Brain pericyte (primary cell): ENCODE measurements at places on chromosomes 1 and 21.

DNA sequence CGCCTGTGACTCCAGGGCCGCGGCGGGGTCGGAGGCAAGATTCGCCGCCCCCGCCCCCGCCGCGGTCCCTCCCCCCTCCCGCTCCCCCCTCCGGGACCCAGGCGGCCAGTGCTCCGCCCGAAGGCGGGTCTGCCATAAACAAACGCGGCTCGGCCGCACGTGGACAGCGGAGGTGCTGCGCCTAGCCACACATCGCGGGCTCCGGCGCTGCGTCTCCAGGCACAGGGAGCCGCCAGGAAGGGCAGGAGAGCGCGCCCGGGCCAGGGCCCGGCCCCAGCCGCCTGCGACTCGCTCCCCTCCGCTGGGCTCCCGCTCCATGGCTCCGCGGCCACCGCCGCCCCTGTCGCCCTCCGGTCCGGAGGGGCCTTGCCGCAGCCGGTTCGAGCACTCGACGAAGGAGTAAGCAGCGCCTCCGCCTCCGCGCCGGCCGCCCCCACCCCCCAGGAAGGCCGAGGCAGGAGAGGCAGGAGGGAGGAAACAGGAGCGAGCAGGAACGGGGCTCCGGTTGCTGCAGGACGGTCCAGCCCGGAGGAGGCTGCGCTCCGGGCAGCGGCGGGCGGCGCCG is at the start of gene SIM2:
Gene SIM2 (plus strand): TSS at position 135 of the 565 bp plus-strand sequence. CDS start 632 bp downstream, outside the sequence.
- DNase-seq = no peak

- DNase-seq = no peak
These were observed 9.6 kb downstream of the CTPS1 start for GRCh38 chr1:40989066-40989465.

- DNase-seq = no peak
These were observed 5.8 kb downstream of the CDC42BPA start for GRCh38 chr1:227312361-227313025.

- DNase-seq = no peak
These were observed 60.5 kb upstream of the HP1BP3 start for GRCh38 chr1:20847611-20848080.

DNA sequence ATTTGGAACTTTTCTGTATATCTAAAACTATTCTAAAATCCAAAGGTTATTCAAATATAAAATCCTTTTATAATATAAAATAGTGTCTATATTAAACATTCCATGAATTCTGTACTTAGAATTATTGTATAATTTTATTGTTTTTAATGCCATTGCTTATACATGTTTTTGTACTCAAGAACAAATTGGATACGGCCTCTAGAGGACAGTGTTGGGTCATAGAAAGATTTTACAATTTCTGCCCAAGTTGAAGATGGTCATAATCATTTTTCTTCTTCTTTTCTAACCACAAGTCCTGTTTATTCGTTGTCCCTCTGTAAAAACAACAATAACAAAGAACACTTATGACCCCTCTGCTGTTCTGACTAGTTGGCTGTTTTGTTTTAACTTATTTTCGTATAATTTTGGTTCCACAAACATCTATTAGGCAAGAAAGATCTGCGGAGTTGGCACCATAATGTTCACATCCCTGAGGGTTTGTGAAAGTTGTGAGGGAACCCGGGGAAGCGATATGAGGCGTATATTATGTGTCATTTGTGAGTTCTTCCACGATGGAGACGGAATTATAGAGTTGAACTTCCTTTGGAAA is 75.7 kb upstream of the KIF26B start:
- no peak for DNase-seq

DNA sequence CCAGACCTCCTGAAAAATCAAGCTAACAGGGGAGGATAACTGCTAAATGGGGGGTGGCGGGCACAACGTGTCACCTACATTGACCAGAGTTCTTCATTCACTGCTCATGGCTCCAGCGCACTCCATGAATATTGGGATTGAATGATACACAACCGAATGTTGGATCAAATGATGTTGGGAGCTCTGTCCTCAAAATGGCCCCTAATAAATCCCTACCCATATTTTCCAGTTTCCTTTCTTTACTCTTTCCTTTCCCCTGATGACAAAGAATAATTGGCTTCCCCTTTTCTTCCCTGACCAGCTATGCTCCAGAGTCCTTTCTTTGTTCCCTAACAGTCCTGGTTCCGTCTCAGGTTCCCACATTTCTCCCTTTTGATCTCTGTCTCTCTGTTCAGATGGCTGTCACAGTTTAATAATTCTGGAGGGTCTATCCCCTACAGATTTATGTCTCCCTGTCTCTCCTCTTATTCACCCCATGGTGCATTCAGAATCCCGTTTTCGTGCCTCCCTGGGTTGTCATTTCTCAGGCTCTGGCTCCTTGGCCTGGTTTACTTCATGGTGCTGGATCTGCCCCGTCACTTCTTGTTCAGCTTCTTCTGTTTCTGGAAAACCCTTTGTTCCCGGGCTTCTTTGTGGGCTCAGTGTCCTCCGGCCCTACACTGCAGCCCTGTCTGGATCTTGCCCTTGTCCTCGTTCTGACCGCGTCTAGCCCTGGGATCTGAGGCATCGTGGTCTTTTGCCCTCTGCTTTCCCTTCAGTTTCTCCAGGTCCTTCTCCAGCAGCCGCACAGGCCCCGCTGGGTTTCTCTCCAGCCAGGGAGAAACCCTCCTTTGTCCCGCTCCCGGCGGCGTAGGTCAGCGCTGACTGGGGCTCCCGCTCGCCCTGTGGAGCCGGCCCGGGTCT is 78.3 kb downstream of the NDUFS5 start:
- no peak for DNase-seq

- DNase-seq = no peak
These were observed 97.0 kb downstream of the MT1HL1 start for GRCh38 chr1:236907205-236907604.

GRCh38 chr1:208202333-208202995 is 41.7 kb downstream of the PLXNA2 start:
- no peak for DNase-seq

GRCh38 chr21:39651206-39651605 is 38.5 kb downstream of the B3GALT5 start:
- no peak for DNase-seq

DNA sequence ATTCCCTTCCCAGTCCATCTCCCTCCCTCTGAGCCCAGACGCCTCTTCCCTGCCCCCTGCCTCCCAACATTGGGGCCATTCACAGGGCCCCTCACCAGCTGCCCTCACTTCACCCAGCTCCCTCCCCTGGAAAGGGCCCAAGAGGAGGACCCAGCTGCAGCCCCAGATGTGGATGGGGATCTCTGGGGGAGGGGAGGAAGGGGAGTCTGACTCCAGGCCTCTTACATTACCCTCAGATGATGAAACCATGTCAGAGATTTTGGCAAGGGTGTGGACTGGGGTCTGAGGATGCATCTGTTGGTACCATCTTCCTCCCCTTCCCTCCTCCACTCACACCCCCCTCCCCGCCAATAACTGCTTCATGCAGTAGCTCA is 1.1 kb upstream of the KIF21B start:
- no peak for DNase-seq
